ENCODE measurements at places on chromosomes 7 and 10. TPM values are rescaled to one million over a fixed set of nuclear protein-coding genes. Genes with fewer than 3 reads are reported as not detected.

Gene SVOPL
- not detected for total RNA-seq

Gene CTAGE15
- not detected for total RNA-seq

Gene ADAM8
- total RNA-seq = 0.13 TPM

Gene TDRD1
- not detected for total RNA-seq

Gene CCDC146
- 1.1 TPM for total RNA-seq

Gene FAM25G
- not detected for total RNA-seq
